Calu3 (cell line): ENCODE measurements at places on chromosomes 13 and 19. TPM values are rescaled to one million over a fixed set of nuclear protein-coding genes. Genes with fewer than 3 reads are reported as not detected.

Gene HCN2
- 0.09 and 0.32 TPM in 2 replicates for total RNA-seq

Gene ZNF439
- 0.71 TPM in 2 replicates for total RNA-seq

Gene C19orf73
- 1.9 and 2.0 TPM in 2 replicates for total RNA-seq

DNA sequence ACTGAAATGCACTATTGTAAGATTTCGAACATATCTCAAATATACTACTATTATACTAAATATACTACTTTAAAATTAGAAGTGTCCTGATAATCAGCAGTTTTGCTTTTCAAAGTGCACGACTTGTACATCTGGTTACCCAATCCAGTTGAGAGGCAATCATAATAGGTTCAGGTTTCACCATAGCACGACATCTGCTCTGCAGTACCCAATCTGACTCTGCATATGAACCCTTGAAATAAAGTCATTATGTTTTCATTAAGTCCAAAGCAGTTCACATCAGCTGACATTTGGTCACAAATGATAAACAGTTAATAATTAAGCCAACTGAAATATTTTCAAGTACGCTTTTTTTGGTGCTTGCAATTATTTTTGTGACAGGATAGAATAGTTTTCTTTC lies 90.6 kb downstream of the PCDH9 start:
- H3K4me3 ChIP-seq: no peak overlapping the region
- no peaks in the 10 kb centered on the region for H3K36me3 ChIP-seq
- no peak for DNase-seq

- H3K36me3 ChIP-seq: no peaks in the 10 kb centered on the region
- DNase-seq: no peak
- no peak overlapping the region for H3K4me3 ChIP-seq
- no peaks in the 10 kb centered on the region for H3K27me3 ChIP-seq
- no peak overlapping the region for H3K27ac ChIP-seq
Measured at GRCh38 chr19:18057557-18057956, 29.2 kb downstream of the IL12RB1 start.

Gene NCR1
- not detected in 2 replicates for total RNA-seq

Gene C19orf85
- not detected in 2 replicates for total RNA-seq

GRCh38 chr13:50448535-50448998 lies 394.9 kb downstream of the DLEU7 start:
- no peak overlapping the region for H3K4me3 ChIP-seq
- H3K27me3 ChIP-seq: no peaks in the 10 kb centered on the region
- no peak overlapping the region for H3K27ac ChIP-seq
- peak; percentile 3 for DNase-seq
- H3K4me1 ChIP-seq: peaks cover 7% of the 10 kb centered on the region
- H3K36me3 ChIP-seq: no peaks in the 10 kb centered on the region

DNA sequence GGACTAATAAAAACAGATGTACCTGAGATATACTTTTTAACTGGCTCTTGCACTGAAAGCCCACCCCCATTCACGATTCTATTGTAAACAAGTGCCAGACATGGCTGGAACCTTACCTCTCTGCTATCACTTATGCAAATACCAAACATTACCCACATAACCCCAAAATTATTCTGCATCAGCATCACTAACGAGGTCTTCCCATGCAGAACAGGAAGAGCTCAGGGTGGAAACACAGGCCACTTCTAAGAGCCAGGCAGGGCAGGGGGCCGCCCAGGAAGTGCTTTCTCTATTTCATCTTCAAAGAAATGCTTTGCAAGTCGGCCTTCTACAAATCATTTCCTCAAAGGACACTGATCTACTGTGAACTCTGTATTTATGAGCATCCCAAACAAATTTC lies 7.3 kb downstream of the IRS2 start:
- peak overlapping the region; percentile 28 for H3K27ac ChIP-seq
- H3K4me3 ChIP-seq: peak overlapping the region; percentile 82
- DNase-seq: no peak
- peaks cover 8% of the 10 kb centered on the region for H3K4me1 ChIP-seq
- H3K27me3 ChIP-seq: no peaks in the 10 kb centered on the region

DNA sequence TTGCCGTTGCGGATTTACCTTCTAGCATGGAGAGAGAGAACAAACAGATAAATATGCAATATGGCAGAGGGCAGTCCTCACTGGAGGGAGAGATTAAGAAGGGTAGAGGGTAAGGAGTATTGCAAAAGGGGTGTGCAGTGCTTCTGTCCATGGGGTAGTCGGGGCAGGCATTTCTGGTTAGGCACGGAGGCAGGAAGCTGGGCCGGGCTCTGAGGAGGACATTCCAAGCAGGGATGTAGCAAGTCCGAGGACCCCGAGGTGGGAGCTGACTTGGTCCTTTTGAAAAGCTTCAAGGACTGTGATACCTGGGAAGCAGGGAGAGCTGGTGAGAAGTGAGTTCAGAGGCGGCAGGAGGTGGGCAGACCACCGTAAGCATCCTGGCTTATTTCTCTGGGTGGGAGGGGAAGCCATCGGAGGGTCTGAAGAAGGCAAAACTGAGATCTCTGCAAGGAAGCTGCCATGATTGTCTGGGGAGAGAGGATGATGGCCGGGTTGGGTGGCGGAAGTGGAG lies 214.9 kb downstream of the FGF9 start:
- no peak for DNase-seq
- H3K36me3 ChIP-seq: no peaks in the 10 kb centered on the region
- H3K27me3 ChIP-seq: peaks cover 67% of the 10 kb centered on the region
- H3K27ac ChIP-seq: no peak overlapping the region
- H3K4me3 ChIP-seq: no peak overlapping the region
- no peaks in the 10 kb centered on the region for H3K4me1 ChIP-seq

DNA sequence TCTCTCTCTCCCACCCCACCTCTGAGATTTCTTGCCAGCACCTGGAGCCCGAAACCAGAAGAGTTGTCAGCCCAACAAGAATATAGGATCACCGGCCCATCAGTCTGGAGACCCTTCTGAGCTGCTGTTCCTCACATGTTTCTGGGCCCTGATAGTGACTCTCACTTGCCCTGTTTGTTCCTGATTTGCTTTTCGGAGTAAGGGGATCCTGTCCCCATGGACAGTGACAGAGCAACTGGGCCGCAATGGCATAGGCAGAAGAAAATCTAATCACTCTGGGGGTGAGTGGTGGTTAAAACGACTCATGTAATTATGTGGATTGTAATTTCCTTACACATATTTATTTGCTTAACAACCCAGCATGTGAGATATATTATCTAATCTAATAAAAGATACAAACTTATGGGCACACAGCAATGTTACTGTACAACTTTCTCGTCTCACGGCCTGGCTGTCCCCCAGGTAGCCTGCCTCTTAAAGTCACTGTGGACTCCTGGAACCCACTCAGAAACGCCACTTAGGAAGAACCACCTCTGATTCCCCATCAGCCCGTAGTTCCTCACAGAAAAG lies 663 bp upstream of the SMAD9 start:
- no peaks in the 10 kb centered on the region for H3K4me1 ChIP-seq
- DNase-seq: no peak
- peaks cover 11% of the 10 kb centered on the region for H3K36me3 ChIP-seq
- H3K4me3 ChIP-seq: peak overlapping the region; percentile 49
- no peak overlapping the region for H3K27ac ChIP-seq

DNA sequence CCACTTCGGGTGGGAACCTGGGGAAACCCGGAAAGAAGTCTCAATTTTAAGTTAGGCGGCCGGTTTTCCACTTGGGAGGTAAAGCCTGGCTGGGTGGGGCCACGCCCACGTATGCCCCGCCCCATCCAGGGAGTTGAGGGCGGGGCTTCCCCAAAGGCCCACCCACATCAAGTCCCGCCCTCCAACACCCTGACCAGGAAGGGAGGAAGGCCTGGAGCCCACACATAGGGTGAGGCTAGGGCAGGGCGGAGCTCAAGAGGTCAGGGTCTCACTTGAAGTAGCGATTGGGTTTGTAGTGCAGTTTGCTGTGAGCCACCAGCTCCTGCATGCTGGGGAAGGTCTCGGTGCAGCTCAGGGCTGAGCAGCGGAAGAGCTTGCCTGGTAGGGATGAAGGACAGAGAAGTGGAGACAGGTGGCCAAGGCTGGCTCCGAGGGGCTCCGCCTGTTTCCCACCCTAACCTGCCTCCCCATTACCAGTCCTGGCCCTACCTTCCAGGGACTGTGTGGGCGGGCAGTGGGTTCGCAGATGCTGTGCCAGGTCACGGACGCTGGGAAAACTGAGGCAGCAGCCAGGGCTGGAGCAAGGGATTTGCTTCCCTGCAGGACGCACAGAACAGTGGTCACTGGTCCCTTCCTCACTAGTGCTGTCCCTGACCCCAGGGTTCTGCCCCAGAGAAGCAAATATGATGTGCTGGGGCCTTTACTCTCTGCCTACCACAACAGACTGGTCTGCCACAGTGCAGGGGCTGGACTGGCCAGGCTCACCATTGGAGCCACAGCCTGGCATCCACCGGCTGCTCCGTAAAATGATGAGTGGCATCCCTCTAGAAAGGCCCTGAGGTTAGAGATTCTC lies 1.6 kb downstream of the ZNF414 start:
- peaks cover 6% of the 10 kb centered on the region for H3K27me3 ChIP-seq
- no peaks in the 10 kb centered on the region for H3K4me1 ChIP-seq
- H3K36me3 ChIP-seq: peaks cover 20% of the 10 kb centered on the region
- DNase-seq: peak; percentile 16
- no peak overlapping the region for H3K27ac ChIP-seq

GRCh38 chr13:23763318-23763717 lies 125.9 kb downstream of the MIPEP start:
- H3K4me3 ChIP-seq: no peak overlapping the region
- H3K36me3 ChIP-seq: no peaks in the 10 kb centered on the region
- no peak for DNase-seq
- no peaks in the 10 kb centered on the region for H3K27me3 ChIP-seq
- no peaks in the 10 kb centered on the region for H3K4me1 ChIP-seq
- no peak overlapping the region for H3K27ac ChIP-seq

Gene CD177
- total RNA-seq: 0.73 and 1.0 TPM in 2 replicates

Gene KLK12
- total RNA-seq: not detected in 2 replicates

- no peak for DNase-seq
- no peak overlapping the region for H3K27ac ChIP-seq
- no peak overlapping the region for H3K4me3 ChIP-seq
- H3K4me1 ChIP-seq: no peaks in the 10 kb centered on the region
- no peaks in the 10 kb centered on the region for H3K36me3 ChIP-seq
Measured at GRCh38 chr13:109209526-109209925, 576.9 kb downstream of the IRS2 start.

Gene KASH5
- total RNA-seq: not detected in 2 replicates

DNA sequence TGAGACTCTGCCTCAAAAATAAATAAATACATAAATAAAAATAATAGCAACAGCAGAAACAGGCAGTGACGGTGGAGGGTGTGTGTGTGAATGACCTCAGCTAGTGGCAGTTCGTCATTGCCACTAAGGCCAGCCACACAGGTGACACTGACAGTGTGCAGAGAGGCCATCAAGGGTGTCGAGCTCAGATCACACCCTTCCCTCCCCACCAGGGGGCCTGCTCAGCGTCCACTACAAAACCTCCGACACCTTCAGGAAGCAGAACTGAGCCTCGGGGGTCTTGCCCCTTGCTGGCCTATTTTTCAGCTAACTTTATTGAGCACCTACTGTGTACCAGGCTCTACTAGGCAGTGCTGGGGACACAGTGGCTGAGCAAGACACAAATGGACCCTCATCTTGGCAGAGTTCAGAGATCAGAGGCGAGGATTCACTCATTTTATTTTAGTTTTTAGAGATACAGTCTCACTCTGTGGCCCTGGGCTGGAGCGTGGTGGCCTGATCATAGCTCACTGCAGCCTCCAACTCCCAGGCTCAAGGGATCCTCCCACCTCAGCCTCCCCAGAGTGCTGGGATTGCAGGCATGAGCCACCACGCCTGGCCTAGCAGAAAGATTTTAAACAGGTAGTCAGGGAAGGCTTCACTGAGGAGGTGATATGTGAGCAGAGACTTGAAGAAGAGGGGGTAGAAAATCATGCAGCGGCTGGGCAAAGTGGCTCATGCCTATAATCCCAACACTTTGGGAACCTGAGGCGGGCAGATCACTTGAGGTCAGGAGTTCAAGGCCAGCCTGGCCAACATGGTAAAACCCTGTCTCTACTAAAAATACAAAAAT lies 30.3 kb upstream of the SEMA6B start:
- H3K27me3 ChIP-seq: peaks cover 51% of the 10 kb centered on the region
- DNase-seq: peak; percentile 48
- no peak overlapping the region for H3K4me3 ChIP-seq
- peaks cover 7% of the 10 kb centered on the region for H3K4me1 ChIP-seq
- H3K36me3 ChIP-seq: no peaks in the 10 kb centered on the region
- H3K27ac ChIP-seq: no peak overlapping the region

DNA sequence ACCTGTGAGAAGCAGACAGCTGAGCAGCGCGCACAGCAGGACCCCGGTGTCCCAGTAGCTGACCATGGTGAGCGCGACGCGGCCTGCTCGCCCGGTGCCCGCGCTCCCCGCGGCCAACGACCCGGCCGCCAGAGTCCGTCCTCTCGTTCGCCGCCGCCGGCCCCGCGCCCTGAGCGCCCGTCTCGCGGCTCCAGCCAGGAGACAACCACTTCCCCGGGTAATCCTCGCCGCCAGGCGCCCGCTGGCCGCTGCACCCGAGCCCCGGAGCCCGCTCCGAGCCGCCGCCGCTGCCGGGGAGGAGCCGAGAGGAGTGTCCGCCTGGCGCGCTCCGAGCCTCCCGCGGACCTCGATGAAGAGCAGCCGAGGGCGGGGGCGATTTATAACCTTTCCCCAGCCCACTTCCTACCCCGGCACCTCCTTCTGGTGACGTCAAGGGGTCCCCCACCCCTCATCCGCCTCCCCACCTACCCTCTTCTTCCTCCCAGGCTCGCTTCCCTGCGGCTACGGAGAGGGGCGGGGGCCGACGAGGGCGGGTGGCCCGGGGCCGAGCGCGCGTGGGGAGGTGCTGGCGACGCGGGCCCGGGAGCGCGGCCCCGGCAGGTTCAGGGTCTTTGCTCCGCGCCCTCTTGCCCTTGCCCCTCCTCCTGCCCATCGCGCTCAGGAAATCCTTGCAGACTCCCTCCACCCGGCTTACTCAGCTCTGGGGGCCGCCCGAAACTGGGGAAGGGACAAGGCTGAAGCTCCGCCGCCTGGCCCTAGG lies at the start of gene FLT1:
Gene FLT1 (minus strand): TSS at position 351 of the 760 bp plus-strand sequence. CDS start 285 bp downstream, at position 66.
- no peaks in the 10 kb centered on the region for H3K36me3 ChIP-seq
- H3K27ac ChIP-seq: no peak within 1 kb of the TSS
- H3K4me3 ChIP-seq: peak within 1 kb of the TSS; percentile 54
- H3K27me3 ChIP-seq: peaks cover 55% of the 10 kb centered on the region
- DNase-seq: peak; percentile 6
